ENCODE measurements at places on chromosomes 3 and 15.

DNA sequence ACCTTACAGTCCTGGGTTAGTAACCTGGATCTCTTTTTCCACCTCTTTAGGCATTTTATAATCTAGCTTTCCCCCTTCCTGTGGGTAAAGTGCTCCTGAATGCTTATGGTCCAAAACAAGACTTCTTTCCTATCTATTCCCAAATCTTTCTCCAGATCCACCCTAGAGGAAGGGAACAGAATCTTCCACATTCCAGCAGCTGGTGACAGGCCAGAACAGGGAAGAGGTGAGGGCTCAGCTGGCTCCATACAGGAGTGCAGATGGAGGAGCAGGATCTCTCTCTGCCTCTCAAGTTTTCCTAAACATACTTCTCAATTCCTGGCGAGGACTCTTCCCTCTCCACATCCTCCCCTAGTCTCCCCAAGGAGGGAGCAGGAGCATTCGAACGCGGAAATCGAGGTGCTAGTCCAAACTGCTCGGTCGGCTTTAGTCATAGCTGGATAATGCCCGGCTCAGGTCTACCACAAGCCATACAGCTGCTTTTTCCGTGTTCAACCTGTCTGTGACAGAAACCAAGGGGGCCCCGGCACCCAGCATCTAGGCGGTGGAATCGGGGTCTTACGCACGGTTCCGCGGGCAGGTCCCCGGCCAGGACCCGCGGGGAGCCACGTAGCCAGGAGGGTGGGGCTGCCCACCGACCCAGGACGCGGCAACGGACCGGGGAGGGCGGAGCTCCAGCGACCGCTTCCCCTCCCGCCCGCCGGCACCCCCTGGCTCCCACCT, 4.0 kb downstream of the RASSF1 start:
- DNase-seq = no peak

GRCh38 chr15:98690272-98690950, 42.1 kb downstream of the IGF1R start:
- DNase-seq = no peak

DNA sequence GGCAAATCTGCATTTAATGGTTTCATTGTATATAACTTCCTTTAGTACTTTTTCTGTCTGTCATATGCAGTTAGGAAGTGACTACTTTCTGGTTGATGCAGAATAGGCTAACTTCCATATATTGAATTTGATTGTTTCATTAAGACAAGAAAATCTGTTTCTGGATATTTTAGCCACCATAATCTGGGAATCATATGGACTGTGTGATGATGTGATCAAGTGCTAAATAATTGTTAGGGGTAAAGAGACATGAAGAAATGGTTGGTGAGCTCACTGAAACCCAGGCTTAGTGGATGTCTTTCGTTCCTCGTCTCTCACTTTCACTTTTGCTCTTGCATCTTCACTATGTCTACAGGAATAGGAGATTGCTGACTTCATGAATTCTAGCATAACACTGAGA, 3.5 kb upstream of the MNS1 start:
- no peak for DNase-seq

DNA sequence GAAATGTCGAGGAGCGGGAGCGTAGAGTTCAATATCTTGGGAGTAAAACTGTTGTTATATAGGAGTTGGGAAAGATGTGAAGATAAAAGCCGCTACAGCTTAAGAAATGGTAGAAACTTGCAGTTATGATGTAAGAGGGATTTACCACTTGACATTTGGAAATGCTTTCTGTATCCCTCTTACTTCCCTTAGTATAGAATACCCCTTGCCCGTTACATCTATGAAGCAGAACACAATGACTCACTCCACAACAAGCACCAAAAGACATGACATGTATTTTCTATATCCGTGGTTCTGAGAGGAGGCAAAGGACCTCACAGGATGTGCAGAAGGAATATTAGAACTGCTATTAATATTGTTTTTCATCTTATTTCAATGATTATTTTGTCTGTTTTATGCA, 254.2 kb upstream of the NR2F2 start:
- DNase-seq = no peak

DNA sequence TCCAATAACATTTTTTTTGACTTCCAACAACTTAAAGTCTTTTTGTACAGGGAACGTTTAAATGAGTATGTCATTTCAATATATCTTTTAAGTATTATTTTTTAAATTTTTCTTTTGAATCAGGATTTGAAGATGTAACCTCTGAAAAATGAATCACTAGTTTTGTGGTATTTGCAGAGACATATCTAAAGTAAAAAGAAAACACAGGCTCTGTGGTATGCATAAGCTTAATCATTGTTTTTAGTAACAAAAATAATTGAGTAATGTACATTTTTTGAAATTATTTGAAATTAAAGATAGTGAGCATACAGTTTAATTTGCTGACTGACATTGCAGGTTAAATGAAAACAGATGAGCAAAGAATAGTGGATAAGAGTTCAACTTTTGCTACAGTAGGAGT, 531.3 kb downstream of the ROBO1 start:
- no peak for DNase-seq

- DNase-seq = no peak
These were observed 418 bp downstream of the ALPK3 start for GRCh38 chr15:84817466-84818081.

GRCh38 chr15:37934340-37934739, at the start of gene TMCO5A:
Gene TMCO5A (plus strand): TSS chr15:37934640. CDS start chr15:37936324, 1,684 bp downstream.
- no peak for DNase-seq

DNA sequence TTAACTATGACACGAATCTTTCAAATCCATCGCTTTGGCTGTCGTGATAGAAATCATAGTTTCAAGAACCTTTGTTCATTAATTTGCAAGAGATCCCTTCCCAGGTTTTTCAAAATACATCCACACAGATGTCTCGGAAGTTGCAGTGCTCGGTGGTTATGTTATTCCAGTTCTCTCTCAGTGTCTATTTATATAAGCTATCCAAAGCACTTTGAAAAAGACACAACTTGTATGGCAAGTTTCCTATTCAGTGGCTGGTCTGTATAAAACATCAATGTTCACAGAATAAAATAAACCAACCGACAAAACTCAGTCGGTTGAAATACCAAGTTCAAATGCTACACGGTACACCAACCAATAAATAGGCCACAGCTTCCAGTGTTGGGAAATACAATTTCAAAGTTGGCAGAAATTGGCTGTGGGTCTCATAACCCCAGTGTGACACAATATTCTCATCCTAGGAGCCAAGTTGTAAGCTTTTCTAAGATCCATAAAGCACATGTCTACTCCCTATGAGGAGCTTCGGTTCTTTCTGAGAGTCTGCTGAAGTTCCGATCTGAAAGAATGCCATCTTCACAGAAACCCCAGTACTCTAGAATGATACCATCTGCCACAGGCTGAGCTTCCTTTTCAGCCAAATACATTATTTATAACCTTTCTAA, 23.7 kb downstream of the SATB1 start:
- DNase-seq = no peak

DNA sequence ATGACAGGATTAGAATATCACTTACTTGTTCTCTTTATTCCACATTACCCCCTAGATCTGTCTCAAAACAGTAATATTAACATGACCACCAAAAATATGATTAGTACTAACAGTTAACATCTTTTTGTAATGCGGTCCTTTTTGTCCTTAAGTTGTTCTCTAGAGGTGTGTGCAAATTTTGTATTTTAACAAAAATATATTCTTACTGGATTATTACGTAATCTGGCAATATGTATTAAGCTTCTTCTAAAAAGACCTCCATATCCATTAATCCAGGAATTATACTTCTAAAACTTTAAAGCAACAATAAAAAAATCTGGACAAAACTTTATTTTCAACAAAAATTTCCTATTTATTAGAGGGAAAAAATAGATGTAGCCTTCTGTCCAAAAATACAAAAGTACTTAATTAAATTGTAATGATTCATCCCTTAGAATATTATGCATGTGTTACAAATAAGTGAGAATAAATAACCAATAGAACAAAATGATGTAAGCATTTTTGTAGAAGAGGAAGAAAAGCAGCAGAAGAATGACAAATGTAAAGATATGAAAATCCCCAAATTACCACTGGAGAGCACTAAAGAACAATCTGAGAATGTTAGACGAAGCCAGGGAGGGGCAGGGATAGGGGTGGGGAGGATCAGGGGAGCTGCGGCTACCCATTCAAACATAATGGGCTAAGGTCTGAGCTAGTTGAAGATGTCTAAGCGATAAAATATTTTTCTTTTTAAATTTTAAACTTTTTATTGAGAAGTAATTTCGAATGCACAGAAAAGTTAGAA, 945.6 kb downstream of the MCTP2 start:
- DNase-seq = no peak

- DNase-seq = no peak
These were observed 13.2 kb downstream of the ZDHHC3 start for GRCh38 chr3:44962621-44963393.

GRCh38 chr3:123740391-123740822, 143.7 kb downstream of the MYLK start:
- DNase-seq = no peak

DNA sequence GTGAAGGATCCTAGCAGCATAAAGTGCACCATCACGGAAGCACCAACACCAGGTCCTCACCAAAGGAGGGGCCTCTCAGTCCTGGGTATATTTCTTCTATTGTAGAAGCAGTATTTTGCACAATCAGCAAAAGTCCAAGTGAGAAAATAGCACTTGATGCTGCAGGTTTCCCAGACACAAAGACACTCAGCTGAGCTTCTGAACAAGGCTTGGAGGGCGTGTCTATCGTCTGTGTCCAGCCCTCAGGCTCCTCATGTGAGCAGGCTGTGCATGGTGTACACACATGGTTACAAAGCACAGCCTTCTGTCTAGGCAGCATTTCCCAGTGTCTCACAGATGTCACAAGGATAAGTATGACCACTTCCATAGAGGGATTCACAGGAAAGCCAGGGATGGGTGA, 98.3 kb upstream of the SPATA12 start:
- DNase-seq = no peak

DNA sequence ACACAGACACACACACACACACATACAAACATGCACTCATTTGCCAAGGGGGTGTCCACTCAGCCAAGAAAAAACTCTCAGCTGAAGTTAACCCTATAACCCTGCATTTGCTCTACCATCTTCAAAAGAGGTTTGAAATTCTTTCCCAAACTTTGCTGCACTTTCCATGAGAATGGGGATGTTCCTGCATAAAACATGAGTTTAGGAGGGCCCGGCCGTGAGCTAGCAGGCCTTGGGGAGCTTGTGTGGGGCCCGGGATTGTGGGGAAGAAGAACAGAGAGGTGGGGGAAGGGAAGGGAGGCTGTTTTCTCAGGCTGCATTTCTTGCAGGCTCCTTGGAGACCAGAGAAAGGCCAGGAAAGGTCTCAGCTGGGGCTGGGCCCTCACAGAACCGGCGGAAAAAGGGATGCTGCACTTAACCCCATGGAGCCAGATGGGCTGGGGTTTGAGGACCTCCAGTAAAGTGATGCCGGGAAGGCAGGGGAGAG, 40.8 kb downstream of the SEMA5B start:
- DNase-seq = no peak

- no peak for DNase-seq
These were observed 38.9 kb upstream of the ALCAM start for GRCh38 chr3:105327662-105328337.

DNA sequence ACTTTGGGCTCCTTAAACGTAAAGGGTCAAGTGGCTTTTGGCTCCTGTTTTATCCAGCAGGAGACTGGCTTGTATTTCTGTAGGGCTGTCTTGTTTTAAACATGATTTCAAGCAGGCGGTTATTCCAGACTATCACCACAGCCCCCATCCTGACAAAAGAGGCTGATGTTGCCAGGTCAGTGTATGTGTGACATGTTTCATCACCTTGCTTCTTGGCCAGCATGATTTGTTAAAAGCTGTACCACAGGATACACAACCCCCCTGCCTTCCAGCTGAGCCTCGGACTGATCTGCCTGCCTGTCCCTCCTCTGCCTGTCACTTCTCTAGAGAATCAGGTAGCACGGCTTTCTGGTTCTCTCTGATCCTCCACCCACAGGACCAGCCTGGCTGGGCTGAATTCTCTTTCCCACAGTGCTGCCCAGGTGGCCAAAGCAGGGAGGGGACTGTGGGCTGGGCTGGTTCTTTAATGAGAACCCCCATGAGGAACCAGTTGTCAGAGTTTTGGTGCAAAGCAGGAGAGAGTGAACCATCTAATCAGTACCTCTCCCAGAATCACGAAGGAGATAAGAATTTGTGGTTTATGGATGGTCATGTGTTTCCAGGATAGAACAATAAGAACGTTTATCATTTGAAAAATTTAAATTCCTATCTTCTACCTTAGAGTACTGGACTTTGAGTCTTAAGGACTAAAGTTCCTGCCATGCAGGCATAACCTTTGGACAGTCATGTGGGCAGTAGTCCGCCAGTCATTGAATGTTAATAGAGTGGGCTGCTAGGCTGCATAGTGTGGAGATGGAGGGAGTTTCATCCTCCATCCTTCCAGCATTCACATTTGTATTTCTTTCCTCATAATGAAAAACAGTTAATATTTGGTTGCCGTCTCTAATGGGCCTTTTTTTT, 8.8 kb downstream of the ABHD6 start:
- no peak for DNase-seq

DNA sequence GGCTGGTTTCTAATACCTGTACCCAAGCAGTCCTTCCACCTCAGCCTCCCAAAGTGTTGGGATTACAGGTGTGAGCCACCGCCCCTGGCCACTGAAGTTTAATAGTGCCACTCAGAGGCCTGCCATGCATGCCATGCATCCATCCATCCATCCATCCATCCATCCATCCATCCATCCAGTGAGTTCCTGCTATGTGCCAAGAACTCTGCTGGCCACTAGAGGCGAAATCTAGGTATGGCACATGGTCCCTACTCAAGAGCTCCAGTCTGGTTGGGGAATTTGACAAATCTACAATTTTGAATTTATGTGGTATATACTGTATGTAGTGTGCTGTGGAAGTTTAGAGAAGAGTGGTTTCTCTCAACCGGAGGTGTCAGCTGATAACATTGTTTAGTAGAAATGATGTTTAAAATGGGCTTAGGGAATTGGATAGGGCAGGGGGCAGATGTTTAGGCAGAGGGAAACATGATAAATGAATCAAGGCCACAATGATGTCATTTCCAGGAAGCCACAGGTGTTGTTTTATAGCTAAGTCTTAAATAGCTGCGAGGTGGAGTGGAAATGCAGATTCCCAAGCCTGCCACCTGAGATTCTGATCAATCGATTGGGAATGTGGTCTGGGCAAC, 384.4 kb upstream of the C2CD4B start:
- no peak for DNase-seq

- no peak for DNase-seq
These were observed 31.3 kb upstream of the SETMAR start for GRCh38 chr3:4271834-4272233.

DNA sequence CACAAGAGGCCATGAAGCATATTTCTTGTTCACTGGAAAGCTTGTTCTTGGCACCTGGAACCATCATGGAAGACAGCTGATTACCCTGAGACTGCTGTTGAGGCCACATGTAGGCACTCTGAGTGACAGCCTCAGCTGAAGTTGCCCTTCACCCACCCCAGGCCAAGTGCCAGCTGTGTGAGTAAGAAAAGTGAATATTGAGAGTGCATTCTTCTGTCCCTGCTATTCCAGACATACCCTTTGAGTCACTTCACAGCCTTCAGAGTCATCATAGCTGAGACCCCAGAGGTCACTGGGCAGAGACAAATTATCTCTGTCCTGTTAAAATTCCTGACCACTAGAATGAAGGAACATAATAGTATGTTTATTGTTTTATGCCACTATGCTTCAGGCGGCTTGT, 79.6 kb downstream of the NFKBIZ start:
- DNase-seq = no peak

- no peak for DNase-seq
These were observed 5.2 kb downstream of the TRIM59 start for GRCh38 chr3:160444411-160444810.

GRCh38 chr3:124113485-124113884, 121.6 kb upstream of the ROPN1 start:
- DNase-seq = no peak

GRCh38 chr3:143571548-143571947, 276.7 kb downstream of the SLC9A9 start:
- no peak for DNase-seq
